ENCODE measurements at places on chromosomes 12 and 14.

DNA sequence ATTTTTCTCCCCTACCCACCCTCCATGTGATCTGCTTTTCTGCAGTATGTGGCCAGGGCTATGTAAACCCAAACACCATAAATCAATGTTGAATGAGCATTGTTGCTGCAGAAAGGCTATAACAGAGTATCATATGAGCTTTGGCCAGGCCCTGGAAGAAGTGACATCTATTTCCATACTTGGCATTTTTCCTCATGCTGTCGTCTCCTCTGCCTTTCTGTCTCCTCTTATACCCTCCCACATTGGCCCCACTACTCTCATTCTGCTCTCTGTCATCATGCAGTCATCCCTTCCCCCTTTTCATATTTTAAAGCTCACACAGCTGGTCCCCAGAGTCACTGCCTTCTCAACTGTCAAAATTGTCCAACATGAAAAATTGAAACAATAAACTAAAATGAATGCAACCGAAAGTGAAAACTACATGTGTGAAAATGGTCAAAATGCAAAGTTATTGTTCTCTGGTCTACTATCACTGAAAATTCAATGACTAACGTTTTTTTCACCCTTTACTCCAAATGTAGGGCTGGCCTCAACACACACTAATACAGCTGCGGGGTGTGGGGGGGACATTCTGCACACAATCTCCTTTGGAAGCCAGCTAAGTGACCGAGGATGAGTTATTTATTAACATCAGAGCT lies 290.7 kb upstream of the TMPO start:
- no peak for DNase-seq

- peak; percentile 53 for DNase-seq
Observed at GRCh38 chr12:2853626-2854025, 3.2 kb downstream of the TEX52 start.

- DNase-seq: no peak
Observed at GRCh38 chr14:64715146-64715627, 11.0 kb downstream of the PLEKHG3 start.

- DNase-seq: no peak
Observed at GRCh38 chr14:54219261-54220070, 177.3 kb upstream of the CDKN3 start.

- DNase-seq: no peak
Observed at GRCh38 chr12:6826125-6826733, 2.0 kb upstream of the P3H3 start.

DNA sequence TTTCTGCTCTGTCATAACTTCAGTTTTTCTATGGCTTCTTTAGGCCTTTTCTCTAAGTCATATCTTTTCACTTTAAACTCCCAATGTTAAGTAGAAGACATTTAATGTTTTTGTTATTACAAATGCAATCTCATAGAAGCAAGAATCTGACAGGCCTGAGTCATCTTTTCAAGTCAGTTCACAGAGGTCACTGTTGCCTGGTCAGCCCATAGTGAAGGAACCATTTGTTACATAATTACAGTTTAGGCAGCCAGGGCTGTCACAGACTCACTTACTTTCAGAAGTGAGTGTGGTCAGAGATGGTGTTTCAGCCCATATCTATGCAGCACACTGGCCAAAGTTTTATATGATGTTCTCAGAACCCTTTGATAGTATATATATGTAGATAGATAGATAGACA lies 46.5 kb downstream of the CCER1 start:
- DNase-seq: no peak
